Cerebellar nuclear complex (tissue), 1 donor: ENCODE measurements at places on chromosomes 16 and 17.
A peak's percentile ranks its signal among the peaks of the same experiment; 100 is the strongest.

- DNase-seq: no peak
Measured at GRCh38 chr17:28827672-28828071, 14.9 kb downstream of the FAM222B start.

GRCh38 chr17:66549731-66550207 lies 247.4 kb downstream of the PRKCA start:
- DNase-seq: no peak

- DNase-seq: no peak
Measured at GRCh38 chr17:51711581-51711980, 446.9 kb downstream of the CA10 start.

DNA sequence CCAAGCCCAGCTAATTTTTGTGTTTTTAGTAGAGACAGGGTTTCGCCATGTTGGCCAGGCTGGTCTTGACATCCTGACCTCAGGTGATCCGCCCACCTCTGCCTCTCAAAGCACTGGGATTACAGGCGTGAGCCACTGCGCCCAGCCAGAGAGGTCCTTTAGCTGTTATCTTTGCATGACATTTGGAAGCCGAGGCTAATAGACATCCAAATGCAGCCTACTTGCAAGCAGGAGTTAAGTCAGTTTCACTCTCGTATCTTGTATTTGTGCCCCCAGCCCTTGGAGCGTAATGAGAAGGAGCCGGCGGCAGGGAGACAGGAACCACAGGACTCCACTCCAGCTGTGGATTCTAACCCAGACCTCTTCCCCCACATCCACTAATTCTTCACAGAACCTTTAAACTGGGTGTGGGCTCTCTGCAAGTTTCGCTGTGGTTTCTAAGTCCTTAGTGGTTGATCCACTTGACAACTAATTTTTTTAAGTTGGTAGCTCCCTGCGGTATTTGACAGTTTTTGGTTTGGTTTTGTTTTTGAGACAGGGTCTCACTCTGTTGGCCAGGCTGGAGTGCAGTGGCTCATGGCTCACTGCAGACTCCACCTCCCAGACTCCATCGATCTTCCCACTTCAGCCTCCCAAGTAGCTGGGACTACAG lies 3.1 kb upstream of the CYTH1 start:
- DNase-seq: no peak

DNA sequence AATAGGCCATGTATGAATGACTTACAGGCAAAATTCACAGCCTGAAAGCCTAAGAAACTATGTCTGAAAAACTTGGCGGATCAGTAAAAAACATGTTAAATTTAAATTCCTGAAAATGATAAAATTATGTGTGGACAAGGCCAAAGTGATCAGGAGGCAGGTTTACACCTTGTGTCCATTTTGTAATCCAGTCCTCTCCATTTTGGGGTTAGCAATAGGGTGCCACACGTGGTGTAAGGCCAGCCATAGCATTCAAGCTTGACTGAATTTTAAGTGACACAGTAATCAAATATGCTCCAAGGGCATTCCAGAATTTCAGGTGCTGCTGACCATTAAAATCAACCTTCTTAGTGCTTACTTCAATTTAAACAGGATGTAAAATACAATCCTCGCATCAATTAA lies 2.7 kb downstream of the RNF43 start:
- no peak for DNase-seq

- DNase-seq: no peak
Measured at GRCh38 chr17:81508639-81509206, 3.9 kb downstream of the ACTG1 start.

DNA sequence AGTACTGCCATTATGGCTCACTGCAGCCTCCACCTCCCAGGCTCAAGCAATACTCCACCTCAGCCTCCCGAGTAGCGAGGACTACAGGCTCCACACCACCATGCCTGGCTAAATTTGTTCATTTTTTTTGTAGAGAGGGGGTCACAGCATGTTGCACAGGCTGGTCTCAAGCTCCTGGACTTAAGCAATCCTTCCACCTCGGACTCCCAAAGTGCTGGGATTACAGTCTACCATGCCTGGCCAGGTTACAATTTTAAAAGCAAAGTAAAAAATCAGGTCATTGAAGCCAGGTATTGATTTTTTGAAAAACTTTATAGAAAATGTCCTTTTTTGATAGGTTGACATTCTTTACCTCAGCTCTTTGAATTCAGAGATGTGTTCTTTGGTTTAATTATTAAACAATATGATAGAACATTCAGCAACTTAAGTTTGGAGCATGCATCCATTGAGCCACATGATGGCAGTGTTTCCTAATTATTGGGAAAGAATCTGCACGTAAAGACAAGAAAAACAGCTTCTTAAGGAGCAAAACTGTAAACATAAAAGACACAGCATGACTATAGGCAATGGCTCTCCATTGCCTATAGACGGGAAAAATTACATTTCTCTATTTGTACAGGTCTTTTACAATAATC lies 1.7 kb upstream of the SLC16A11 start:
- peak; percentile 73 for DNase-seq

DNA sequence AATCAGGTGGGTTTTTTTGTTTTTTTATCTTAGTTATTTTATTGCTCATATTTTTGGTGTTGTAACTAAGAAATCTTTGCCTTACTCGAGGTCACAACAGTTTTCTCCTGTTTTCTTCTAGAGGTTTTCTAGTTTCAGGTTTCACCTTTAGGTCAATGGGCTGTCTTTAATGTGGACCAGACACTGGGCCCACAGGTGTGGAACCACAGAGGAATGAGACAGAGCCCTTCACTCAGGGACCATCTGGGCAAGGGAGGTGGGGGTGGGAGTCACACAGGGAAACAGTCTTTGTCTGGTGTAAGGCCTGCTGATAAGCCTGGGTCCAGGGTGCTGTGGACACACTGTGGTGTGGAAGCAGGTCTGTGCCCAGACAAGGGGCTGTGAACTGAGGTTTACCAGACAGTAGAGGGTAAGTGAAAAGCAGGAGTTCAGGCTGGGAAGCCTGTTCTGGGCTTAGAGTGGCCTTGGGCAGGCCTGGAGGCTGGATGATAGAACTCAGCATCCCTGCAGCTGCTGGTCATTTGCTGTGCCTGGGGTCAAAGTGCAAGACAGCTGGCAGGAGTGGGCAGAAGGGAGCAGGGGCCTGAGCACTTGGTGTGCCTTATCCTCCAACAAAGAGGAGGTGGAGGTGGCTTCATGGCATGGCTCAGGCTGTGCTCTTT lies 75.6 kb downstream of the SPECC1 start:
- no peak for DNase-seq

DNA sequence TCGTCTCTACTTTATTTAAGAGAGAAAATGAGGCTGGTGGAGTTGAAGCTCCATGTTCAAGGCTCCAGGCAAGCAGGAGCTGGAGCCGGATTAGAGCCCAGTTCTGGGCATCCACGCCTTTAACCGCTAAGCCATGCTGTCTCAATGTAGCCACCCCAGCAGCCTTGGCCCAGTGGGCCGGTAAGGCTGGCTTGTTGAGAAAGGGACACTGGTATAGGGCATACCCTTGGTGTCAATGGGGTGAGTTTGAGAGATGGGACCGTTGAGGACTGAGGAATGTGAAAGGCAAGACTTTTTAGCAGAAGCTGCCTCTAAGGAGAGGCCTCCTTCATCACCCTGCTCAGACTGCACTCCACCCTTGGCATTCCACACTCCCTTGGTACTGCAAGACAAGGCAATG lies 147.4 kb downstream of the CYLD start:
- no peak for DNase-seq

- no peak for DNase-seq
Measured at GRCh38 chr17:55996826-55997225, 156.4 kb upstream of the ANKFN1 start.

- DNase-seq: no peak
Measured at GRCh38 chr16:7571366-7571765, 238.7 kb downstream of the RBFOX1 start.

DNA sequence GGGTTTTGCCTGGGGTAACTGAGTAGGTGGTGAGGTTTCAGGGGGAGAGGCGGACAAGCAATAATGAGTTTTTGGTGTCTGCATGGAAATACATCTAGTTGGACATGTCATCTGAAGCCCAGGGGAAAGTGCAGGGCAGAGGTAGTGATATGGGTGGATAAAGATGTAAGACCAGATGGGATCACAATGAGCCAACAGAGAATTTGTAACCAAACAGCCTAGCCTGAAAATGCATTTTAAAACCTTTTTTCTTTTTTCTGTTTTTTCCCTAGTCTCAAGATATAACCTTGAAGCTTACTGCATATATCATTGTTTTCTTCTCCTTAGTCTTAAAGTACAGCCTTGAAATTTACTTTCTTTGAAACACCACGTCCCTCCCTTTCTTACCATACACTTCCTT lies 3.7 kb upstream of the ZNF19 start:
- no peak for DNase-seq

DNA sequence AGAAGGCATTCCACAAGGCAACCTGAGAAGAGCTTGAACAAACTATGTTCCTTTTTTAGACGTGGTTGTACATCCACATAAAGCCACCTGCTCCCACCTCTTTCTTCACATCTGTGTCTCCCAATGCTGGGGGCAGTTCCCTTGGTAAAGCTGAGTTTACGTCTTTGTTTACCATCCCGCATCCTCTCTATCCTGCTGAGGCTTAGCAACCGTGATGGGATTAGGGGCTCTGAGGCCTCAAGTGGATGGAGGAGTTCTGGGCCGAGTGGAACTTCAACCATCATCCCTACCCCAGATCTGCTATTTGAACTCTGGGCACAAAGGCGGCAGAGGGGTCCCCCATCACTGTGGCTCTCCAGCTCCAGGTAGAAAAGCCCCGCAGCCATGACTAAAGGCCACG lies 94.2 kb upstream of the CREBBP start:
- DNase-seq: no peak

- DNase-seq: no peak
Measured at GRCh38 chr17:68456339-68457167, 743 bp downstream of the WIPI1 start.

DNA sequence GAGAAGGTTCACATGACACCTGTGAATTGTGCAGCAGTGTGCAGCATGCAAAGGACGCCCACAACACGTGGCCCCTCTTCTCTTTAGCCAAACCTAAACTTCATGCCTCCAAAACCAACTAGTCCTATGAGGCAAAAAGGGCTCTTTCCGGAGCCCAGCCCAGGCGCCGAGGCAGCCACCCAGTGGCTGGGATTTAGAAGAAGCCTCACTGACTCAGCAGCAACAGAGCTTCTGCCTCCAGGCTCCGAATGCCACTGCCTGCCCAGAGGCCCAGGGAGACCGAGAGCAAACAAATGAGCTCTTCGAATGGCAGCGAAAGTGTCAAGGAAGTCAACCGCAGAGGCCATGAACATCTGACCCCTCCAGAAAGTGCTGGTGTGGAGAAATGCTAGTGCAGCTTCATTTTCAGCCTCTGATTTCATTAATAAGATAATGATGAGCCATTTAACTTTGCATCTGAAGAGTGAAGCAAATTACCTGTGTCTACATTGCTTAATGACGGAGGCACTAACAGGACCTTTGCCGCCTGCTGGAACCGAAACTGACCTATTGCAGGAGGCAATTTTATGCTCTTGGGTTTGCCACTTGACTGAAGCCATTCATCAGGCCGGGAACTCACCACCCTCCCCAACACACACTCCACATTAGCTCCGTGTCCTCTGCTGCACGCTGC lies 157.7 kb upstream of the RPL38 start:
- DNase-seq: no peak

- DNase-seq: no peak
Measured at GRCh38 chr17:44348234-44348987, 3.3 kb downstream of the GRN start.

GRCh38 chr16:49620158-49620868 lies 235.6 kb downstream of the ZNF423 start:
- no peak for DNase-seq

DNA sequence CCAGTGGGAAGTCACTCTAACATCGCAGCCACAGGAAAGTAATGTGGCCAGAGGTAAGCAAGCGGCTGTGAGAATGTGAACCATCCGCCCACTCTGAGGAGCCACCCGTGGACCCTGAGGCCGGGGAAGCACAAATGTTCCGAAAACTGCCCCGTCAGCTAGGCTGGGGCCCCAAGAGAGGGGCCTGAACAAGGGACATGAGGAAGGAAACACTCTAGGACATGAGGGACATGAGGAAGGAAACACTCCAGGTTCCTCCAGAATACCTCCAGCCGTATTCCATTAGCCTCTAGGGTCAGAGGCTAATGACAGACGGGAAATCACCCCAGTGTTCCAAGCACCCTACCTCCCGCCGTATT lies 317 bp downstream of the TEFM start:
- no peak for DNase-seq

- DNase-seq: no peak
Measured at GRCh38 chr17:29129731-29130130, 50.5 kb downstream of the MYO18A start.
